ENCODE measurements at places on chromosomes 4 and X.
A peak's percentile ranks its signal among the peaks of the same experiment; 100 is the strongest.

GRCh38 chrX:40016749-40017148, 81.0 kb downstream of the BCOR start:
- DNase-seq: no peak

DNA sequence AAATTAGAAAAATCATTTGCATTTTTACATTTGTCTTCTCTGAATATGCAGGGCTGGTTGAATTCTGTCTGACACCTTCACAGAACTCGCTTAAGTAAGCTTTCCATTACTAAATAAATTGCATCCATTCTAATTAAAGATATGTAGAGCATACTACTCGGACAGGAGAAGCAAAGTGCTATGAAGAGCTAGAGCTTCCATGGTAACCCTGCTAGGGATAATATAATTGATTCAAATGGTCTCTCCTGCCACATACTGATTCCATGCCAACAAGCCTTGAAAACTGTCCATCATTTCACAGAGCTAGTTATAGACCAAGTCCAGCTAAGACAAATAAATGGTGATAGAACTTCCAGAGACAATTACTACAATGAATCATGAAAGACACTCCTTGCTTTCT, 571.5 kb downstream of the KCNIP4 start:
- DNase-seq: no peak

GRCh38 chr4:23818097-23818885, 71.6 kb downstream of the PPARGC1A start:
- DNase-seq: no peak

DNA sequence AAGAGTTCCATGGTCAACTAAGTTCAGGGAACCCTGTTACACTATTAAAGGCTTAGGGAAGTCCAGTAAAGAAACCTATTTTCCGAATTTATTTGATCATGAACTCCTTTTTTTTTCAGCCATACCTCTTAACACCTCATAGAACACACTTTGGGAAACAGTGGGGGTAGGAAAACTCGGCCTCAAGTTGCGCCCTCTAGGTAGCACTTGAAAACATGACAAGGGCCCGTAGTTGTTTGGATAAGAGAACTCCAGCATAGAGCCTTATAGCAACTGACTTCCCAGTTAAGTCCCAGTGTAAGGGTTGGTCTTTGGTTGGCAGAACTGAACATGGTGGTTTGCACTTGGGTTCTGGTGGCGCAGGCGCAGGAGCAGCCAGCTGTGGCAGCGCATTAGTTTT, 14.4 kb downstream of the OGT start:
- DNase-seq: no peak

GRCh38 chr4:184416913-184417734, 57.2 kb downstream of the IRF2 start:
- DNase-seq: no peak

GRCh38 chr4:176499518-176499917, 179.8 kb downstream of the SPCS3 start:
- DNase-seq: peak; percentile 46

DNA sequence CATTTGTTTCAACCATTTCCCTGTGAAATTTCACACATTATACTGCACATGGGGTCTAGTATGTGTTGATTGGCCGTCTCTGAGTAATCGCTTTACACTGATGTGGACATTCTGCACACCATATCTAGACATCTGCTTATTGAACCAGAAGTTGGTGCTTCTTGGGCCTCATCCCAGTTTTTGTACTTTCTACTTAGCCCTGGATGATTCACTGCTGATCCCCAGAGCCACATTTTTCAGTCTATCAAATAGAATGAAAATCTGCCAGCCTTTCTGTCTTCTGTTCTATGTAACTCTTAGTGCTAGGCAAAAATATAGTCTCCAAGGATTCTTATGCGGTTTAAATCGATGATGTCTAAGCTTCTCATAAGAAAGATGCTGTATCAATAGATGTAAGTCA, 40.5 kb upstream of the RELL1 start:
- DNase-seq: peak; percentile 39

DNA sequence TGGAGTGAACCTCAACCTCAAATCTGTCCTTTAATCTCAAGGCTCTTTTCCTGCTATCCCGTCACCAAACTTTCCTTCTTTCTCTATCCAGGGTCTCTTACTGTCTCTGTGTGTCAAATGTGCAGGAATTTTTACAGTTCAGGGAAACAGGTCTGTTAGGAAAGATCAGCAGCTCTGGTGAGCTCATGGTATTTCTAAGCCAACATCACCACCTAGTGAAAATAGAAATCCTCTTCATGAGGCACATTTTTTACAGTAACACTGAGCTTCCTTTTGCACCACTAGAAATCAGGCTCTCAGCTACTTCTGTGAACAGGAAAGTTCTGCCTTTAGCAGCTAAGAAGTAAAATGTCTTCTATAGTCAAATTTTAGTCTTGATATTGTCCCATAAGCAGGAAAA, 39.6 kb downstream of the NUDT11 start:
- no peak for DNase-seq

GRCh38 chr4:129583868-129584267, 487.9 kb downstream of the C4orf33 start:
- DNase-seq: peak; percentile 73

DNA sequence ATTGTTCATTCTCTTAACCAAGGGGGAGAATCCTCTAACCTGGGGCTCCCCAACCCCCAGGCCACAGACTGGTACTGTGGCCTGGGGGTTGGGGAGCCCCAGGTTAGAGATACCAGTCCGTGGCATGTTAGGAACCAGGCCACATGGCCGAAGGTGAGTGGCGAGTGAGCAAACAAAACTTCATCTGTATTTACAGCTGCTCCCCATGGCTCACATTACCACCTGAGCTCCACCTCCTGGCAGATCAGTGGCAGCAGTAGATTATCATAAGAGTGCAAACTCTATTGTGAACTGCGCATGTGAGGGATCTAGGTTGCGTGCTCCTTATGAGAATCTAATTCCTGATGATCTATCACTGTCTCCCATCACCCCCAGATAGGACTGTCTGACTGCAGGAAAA, 957.2 kb upstream of the PRKX start:
- DNase-seq: no peak

GRCh38 chr4:20084488-20084887, 167.2 kb upstream of the SLIT2 start:
- no peak for DNase-seq

GRCh38 chr4:76300012-76300411, 6.5 kb upstream of the STBD1 start:
- no peak for DNase-seq

- no peak for DNase-seq
Observed at GRCh38 chr4:77623091-77623490, 17.5 kb downstream of the CXCL13 start.

DNA sequence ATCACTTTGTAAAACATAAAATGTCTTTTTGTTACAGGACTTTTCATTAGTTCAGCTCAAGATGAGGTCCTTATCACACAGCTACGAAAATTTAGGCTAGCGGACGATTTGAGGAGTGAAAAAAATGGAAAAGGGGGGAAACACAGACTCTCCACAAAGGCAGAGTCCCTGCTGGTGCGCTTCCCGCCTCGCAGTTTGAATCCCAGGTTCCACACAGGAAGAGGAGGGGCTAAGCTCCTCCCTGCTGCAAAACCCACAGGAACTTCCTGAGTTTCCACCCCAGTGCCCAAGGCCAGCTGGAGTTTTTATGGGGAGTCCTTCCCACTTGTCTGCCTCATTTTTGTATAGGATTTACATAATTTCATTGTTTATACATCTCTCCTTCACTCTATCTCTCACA, 11.2 kb downstream of the ADAM29 start:
- no peak for DNase-seq

DNA sequence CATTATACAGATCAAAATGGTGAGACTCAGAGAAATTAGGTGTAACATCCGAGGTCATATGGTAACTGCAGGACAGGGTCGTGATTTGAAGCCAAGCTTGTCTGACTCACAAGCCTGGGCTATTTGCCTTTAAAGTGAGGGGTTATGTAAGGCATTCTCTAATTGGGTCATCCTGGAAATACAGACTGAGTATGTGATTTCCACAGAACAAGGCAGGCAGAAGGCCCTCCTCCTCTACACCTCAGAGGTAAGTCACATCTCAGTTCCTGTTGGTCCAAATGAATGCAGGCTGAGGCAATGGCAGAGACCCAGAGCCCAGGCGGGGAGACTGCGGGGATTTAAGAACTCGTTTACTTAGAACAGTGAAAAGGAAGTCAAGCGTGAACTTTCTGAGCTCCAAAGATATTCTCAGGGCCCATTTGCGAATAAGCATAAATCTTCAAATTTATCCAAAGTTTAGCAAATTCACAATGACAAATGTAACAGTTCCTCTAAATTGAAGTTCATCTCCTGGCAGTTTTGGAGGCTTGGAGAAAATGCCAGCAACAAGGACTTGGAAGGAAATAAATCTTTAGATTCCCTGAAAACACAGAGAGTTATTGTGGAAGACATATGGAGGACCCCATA, 153.3 kb downstream of the LDB2 start:
- peak; percentile 32 for DNase-seq

DNA sequence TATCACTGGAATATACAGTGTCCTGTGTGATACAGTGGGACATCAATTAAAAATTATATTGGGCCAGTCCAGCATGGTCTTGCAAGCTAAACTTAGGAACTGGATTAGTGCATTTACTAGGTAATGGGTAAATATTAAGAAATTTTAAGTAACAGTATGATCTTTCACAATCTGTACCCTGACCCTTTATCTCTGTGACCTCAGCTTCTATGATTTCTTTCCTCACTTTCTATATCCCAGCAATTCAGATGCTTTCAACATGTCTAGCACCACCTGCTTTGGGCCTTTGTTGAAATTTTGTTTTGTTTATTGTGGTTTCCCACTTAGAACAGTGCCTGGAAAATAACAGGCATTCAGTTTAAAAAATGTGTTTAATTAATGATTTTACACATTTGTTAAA, 2295.4 kb downstream of the ARAP2 start:
- DNase-seq: no peak

- DNase-seq: no peak
Observed at GRCh38 chr4:138916763-138917162, 98.8 kb upstream of the NOCT start.

- DNase-seq: no peak
Observed at GRCh38 chr4:153560908-153561307, 94.7 kb downstream of the TMEM131L start.

DNA sequence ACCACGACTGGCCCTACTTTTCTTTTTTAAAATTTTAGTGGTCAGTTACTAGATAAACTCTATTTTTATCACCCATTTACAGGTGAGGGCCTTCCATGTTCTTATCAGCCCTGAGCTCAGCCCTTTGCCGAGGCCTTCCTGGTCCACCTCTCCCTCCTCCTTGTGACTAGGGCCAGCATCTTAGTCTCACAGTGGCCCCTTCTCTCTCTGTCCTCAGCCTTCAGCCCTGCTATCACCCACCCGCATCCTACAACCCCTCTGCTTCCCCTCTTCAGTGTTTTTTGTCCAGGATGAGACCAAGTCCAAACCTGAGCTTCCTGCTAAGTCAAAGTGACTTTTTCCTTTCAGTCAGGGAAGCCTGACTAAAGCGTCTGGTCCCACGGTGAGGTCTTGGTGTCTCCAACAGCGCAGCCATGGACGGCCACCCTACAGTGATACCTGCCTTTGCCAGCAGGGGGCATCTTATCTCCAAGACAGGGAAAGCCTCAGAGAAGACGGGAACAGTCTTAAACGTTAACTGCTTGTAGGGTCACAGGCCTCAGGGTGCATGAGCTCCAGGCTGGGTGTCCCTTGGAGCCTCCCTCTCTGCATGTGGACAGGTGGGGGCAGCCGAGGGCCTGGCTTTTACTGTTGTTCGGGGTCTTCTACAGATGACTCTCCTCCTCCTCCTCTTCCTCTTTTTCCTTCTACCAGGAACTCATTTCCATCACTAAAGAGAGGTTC, 11.7 kb upstream of the GAGE10 start:
- DNase-seq: no peak

DNA sequence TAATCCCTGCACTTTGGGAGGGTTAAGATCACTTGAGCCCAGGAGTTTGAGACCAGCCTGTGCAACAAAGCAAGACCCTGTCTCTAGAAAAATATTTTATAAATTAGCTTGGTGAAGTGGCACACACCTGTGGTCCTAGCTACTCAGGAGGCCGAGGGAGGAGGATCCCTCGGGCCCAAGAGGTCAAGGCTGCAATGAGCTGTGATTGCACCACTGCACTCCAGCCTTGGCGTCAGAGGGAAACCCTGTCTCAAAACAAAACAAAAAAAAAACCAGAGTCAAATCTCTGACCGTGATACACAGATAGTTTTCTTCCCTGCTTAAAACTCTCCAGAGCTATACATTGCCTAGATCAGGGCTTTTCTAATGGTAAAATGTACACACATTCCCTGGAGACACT, 53.5 kb downstream of the CHST7 start:
- DNase-seq: no peak

DNA sequence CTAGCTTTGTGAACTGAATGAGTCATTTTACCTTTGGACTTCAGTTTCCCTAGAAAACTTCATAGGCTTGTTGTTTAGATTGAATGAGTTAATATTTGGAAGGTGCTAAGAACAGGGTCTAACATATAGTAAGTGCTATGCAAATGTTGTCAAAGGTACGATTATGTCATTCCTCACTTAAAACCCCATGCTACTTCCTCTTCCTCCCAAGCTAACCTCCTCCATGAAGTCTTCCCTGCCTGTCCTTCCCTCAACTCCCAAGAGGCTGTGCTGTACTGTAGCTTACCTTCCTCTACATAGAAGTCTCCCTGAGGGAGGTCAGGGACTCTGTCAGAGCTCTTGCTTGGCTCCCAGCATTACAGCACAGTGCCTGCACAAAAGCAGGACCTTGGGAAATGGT, 103.4 kb upstream of the PJA1 start:
- DNase-seq: no peak

GRCh38 chrX:132025041-132025440, 1.9 kb downstream of the STK26 start:
- no peak for DNase-seq

GRCh38 chr4:76198411-76199237, 15.0 kb downstream of the SCARB2 start:
- no peak for DNase-seq

DNA sequence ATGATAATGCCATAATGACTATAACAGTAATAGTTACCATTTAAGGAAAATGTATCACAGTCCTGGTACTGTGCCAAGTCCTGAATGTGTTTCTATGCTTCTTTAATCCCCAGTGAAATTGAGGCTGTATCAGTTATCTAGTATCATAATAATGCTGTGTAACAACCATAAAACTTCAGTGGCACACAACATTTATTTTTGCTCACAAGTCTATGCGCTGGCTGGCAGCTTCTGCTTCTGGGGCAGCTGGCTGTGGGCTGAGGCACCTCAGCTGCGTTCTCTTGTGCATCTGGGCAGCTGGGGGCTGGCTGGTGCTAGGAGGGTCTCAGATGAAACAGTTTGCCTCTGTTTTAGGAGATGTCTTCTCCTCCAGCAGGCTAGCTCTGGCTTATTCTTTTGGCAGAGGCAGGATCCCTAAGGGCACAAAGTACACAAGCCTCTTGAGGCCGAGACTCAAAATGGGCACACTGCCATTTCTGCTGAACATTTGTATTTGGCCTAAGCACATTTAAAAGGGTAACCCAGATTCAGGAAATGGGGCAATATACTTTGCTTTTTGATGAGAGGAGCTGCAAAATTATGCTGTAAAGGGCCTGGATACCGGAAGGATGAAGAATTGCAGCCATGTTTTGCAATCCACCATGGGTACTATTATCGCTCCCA, 62.6 kb upstream of the DHX15 start:
- no peak for DNase-seq

GRCh38 chr4:128358231-128358912, 70.8 kb upstream of the PGRMC2 start:
- peak; percentile 89 for DNase-seq
